ENCODE measurements at places on chromosomes 5 and 9.

DNA sequence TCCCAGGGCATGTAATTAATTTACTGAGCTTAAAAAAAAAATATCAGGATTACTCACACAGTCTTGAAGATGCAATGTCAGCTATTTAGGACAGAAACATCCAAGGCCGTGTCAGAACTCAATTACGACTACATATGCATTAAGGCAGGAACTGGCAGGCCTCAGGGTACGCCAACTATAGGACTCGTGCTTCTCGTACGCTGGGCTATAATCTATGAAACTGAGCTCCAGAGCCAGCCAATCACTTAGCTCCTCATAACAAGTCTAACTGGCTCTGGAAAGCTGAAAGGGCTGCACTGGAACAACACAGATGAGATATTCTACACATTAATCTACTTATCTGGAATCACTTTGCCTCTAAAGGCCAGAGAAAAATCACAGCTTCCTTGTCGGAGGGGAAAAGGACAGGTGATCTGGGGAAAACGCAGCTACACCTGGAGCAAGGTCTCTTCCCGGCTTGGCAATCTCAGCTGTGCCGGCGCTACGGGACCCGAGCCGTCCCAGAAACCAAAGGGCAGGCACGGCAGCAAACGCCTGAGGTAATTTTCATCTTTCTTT is 212.0 kb downstream of the DEPDC1B start:
- no peak for DNase-seq

DNA sequence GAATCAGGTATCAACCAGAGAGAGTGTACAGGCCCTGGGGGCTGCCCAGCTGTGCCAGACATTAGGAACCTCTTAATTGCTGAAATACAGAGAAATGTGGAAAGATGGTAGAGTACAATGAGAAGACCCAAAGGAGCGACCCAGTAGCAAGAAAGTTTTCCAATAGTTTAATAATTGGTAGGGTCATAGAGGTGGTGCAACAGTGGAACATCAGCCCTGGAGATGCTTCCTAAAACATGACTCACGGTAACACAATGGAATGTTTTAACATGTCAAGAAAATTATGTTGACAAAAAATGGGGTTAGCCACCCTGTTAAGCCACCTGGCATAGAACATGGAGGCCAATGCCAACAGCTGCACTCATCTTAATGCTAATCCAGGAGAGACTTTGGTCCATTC is 284.1 kb downstream of the ELAVL2 start:
- DNase-seq, result no peak

DNA sequence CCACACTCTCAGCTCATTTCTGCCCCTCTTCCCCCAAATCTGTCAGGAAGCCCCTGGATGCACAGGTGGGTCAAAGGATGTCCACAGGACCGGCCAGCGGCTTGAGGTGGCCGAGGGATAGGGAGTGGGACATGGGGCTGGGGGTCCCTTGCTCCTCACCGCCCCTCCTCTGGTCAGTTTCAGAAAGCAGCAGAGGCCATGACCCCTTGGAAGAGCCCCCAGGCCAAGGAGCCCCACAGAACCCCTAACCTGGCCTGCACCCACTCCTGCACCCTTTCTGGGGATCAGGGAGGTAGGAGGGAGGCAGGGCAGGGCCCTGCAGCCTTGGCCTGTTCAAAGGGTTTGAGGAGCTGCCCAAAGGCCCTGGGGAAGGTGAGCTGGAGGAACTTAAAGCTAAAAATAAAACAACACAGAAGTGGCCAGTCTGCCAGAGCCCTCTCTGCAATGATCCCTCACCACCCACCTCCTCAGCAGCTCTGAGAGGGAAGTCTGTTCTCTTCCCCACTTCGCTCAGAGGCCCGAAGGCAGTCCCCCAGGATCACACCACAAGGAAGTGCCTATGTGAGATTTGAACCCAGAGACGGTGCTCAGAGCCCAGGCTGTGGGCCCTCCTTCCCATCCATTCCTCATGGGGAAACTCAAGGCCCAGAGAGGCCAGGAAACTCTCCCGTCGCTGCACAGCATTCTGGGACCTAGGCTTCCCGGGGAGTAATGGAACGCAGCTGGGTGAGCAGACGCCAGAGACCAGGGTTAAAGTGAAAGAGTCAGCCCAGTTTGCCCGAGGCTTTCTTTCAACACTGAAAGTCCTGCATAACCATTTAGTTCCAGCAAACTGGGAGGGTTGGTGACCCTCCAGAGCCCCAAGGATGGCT is 910 bp downstream of the ENG start:
- no peak for DNase-seq

DNA sequence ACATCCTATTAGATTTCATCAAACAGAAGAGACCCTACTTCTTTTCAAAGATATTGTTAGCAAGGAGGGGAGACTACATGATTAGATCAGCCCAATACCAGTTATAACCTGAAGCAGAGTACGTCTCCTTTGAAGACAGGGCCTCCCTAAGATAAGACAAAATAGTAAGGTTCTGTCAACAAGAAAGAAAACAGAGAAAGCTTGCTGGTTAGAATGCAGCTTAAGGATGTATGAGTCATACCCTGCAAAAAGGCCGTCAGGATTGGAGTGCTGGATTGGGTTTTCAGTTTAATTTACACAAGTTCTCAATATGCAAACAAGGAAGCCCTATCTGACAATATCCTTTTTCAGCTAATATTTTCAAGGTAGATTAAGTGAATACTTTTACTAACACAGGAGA is 1581.2 kb upstream of the WWC1 start:
- no peak for DNase-seq

- no peak for DNase-seq
Measured at GRCh38 chr9:109048822-109049221, 35.5 kb upstream of the CTNNAL1 start.

Data from H7 (cell line).